NCI-H187 treated with DMSO at 0.1 percent for 48 hours (cell line): ENCODE measurements at places on chromosomes 11 and 22.

DNA sequence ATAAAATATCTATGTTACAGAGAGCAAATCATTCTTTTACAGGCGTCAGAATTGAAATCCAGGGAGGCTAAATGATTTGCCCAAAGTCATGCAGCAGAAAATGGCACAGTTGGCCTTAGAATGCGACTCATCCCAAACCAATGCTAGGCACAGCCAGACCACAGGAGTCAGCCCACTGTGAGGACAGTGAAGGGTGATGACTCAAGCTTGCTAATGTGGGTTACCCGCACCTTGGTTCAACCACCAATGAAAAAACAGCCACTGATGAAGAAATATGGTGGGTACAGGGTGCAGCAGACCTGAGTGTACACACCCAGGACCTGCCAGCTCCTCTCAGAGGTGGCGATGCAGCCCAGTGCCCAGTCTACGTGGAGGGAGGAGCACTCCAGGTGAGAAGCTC, 89.7 kb downstream of the ZC3H12C start:
- DNase-seq, result no peak

DNA sequence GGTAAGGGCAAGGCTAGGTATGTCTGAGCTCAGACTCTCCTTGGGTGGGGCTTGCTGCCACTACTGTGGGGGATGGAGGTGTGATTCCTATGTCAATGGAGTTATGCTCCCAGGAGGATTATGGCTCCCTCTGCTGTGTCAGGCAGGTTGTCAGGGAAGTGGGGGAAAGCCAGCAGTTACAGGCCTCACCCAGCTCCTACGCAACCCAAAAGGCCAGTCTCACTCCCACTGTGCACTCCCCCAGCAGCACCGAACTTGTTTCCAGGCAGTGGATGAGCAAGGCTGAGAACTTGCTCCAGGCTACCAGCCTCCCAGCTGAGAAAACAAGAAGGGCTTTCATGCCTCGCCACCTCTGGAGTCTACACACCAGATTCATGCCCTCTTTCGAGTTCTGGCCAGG, 18.2 kb downstream of the C11orf91 start:
- DNase-seq, result no peak

- no peak for DNase-seq
These were observed 2.9 kb upstream of the SGSM1 start for GRCh38 chr22:24803064-24803542.

GRCh38 chr22:20656902-20657836, 116.7 kb upstream of the SERPIND1 start:
- no peak for DNase-seq

DNA sequence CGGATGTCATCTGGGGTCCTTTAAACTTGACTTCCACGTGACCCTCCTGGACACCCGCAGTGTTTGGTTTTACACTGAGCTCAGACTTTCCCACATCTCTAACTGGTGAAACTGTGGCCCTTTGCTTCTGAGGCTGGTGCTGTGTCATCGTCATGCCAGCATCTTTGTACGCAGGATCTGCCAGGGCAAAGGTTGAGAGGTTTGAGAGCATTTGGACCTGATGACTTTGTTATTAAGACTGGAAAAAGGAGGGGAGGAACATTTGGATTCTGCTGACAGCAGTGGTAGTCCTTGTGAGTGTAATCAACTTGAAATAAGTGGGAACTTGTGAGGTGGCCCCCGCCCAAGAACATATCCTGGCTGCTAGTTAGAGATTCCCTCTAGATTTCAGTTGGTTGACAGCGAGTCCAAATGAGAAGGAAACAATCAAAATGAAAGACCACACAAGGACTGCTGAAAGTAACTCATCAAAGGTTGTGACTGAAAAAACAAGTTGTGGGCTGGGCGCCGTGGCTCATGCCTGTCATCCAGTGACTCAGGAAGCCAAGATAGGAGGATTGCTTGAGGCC, 102.5 kb downstream of the KIAA1671 start:
- no peak for DNase-seq

DNA sequence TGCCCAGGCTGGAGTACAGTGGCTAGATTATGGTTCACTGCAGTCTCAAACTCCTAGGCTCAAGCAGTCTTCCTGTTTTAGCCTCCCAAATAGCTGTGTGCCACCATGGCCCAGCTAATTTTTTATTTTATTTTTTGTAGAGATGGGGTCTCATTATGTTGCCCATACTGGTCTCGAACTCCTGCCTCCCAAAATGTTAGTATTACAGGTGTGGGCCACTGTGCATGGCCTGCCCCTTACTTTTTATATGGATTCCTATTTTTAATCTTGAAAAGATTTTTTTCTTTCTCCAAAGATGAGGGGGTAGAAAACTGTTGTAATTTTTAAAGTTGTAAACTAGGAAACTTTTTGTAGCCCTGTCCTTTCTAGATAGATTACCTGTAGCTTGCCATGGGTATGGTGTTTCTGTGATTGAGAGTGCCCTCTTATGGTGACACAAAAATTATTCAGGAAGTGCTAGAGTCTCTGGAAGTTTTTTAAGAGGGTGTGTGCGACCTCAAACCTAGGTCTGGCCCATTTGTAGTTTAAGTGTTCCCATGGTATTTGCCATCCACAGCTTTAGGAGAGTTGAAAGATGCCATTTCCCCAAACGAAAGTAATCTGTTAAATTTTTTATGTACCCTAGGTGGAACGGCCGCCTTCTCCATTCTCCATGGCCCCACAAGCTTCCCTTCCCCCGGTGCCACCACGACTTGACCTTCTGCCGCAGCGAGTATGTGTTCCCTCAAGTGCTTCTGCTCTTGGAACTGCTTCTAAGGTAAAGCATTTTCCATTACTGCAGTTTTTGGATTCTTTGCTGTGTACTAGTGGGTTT, 32.4 kb downstream of the MCAM start:
- no peak for DNase-seq

GRCh38 chr11:6655790-6656583, at the start of gene DCHS1:
Gene DCHS1, minus strand, starts transcription at chr11:6655809. Its CDS starts 14,196 bp downstream, at chr11:6641613.
- no peak for DNase-seq

DNA sequence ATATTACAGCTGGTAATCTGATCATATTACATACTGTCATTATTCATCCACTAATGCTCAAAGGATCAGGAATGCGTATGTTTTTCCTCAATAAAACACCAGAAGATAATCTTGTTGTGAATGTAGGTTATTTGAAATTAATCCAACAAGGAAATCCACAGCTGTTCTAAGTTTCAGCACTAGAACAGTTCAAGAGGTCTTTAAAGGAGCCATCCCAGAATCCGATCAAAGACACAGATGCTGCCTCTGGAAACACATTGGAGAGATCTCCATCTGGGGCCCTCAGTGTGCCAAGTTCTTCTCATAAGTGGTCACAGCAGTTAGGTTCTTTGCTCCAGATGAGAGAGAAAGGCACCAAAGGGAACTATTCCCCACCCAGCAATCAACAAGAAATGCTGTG, 1955.1 kb upstream of the RAG2 start:
- DNase-seq, result no peak

DNA sequence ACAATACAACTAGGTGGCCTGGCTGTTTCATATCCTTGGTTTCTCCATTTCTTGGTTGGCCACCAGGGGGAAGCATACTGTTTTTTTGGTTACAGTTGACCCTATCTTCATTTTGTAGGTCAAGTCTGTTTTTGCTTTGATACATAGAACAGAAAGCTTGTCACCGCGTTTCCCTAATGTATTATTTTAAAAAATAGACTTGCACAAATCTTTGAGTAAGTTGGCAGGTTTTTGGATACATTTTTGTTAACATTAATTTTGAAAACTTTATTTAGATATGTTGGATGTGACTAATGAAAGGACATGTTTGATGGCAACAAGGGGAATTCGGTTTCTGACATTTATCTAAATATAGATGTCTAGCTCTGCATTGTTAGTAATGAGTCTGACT, 3.0 kb downstream of the NCR3LG1 start:
- DNase-seq, result peak; percentile 66

- DNase-seq, result no peak
These were observed 275.2 kb upstream of the SORL1-AS1 start for GRCh38 chr11:121727942-121728341.

DNA sequence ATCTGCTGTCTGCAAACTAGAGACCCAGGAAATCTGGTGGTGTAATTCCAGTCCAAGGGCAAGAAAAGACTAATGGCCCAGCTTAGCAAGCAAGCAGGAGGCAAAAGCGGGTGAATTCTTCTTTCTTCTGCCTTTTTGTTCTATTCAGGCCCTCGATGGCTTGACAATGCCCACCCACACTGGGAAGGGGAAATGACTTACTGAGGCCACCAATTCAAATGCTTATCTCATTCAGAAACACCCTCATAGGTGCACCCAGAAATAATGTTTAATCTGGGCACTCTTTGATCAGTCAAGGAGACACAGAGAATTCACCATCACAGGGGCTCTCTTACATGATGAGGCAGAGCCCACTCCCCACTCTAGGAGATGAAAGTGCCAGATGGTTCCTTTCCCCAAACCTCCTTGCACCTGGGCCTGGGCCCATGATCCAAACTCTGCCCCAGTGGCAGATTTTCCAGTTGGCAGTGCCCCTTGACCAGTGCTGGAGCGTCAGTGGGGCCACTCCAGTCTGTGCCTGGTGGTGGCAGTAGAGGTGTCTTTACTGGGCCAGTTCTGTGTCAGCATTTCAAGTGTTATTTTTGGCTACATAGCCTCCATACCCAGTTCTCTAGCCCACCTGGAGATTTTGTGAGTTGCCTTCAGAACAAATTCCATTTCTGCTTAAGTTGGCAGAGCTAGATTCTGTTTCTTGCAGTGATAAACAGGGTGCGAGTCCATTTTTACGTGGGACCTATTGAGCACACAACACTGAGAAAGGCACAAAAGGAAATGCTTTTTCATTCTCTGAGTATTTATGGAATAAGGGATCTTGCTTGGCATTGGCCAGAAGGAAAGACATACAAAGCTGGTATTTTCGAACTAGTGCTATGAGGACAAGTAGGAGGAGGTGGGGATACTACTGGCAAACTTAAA, 7.5 kb downstream of the ELMOD1 start:
- DNase-seq, result no peak
